ENCODE measurements at places on chromosomes 6 and 20. TPM values are rescaled to one million over a fixed set of nuclear protein-coding genes. Genes with fewer than 3 reads are reported as not detected.
A peak's percentile ranks its signal among the peaks of the same experiment; 100 is the strongest.

Gene GABRR1
- not detected for total RNA-seq

Gene NKX2-4
- total RNA-seq = not detected

Gene GFOD1
- 1.8 TPM for total RNA-seq

Gene ELOVL2
- 9.1 TPM for total RNA-seq

Gene HFE
- total RNA-seq = 1.5 TPM

Gene DEFB124
- not detected for total RNA-seq

Gene TRIM31
- not detected for total RNA-seq

Gene SOX18
- not detected for total RNA-seq

Gene CPXM1
- 76.3 TPM for total RNA-seq

DNA sequence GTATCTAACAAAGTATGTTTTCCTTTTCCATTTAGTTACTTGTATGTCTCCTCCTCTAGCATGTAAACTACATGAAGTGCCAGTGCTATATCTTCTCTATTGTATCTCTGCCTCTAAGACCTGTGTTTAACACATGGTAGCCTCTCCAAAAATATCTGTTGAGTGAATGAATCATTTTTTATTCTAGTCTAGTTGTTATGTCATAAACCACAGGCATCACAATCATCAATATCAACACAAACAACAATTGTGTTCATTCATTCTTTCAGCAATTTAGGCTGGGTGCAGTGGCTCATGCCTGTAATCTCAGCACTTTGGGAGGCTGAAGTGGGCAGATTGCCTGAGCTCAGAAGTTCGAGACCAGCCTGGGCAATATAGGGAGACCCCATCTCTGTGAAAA, 111.6 kb upstream of the EYA4 start:
- H3K27ac ChIP-seq = no peak overlapping the region
- no peaks in the 10 kb centered on the region for H3K36me3 ChIP-seq
- no peak overlapping the region for H3K4me3 ChIP-seq

DNA sequence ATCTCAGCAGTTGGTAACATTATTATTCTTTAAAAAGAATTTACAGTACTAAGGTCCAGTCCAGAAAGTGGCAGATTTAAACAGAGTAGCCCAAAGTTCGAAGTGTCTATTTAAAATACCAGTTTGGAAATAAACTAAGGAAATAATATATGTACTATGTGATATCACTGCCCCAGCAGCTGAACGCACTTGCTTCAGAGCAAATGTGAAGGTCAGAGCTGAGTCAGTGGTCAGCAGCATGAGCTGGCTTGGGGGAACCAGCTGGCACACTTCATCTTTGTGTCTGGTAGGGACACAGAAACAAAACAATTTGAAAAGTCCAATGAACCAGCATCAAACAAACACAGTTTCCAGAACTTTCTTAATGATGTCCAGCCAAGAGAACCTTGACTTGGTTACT, 15.4 kb downstream of the TMEM14B start:
- DNase-seq = no peak
- H3K36me3 ChIP-seq = peaks cover 5% of the 10 kb centered on the region
- no peak overlapping the region for H3K27ac ChIP-seq
- no peaks in the 10 kb centered on the region for H3K27me3 ChIP-seq
- no peaks in the 10 kb centered on the region for H3K4me1 ChIP-seq

- H3K4me1 ChIP-seq = peaks cover 17% of the 10 kb centered on the region
- peaks cover 32% of the 10 kb centered on the region for H3K27me3 ChIP-seq
- peak overlapping the region; percentile 91 for H3K4me3 ChIP-seq
- H3K27ac ChIP-seq = no peak overlapping the region
Measured at GRCh38 chr6:17283074-17283473, 1.9 kb downstream of the RBM24 start.

DNA sequence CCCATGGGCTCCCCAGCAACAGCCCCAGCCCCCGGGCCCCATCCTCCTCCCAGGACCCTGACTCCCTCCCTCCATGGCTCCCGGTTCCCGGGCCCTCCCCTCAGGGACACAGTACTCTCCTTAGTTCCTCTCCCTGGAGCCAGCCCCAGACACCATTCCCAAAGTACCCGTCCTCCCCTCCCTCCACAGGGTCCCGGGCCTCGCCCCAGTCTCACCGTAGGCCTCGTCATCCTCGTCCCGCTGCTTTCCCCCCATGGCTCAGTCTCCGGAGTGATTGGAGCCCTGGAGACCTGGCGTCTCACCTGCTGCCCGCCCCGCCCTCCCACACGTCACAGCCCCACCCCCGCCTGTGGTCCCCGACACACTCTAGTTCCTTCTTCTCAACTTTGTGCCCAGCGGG, at the start of gene SLC44A4:
Gene SLC44A4, minus strand, starts transcription at position 272 of the 400 bp plus-strand sequence. Its CDS starts 17 bp downstream, at position 255.
- H3K36me3 ChIP-seq = no peaks in the 10 kb centered on the region
- no peak for DNase-seq
- H3K27ac ChIP-seq = no peak within 1 kb of the TSS

DNA sequence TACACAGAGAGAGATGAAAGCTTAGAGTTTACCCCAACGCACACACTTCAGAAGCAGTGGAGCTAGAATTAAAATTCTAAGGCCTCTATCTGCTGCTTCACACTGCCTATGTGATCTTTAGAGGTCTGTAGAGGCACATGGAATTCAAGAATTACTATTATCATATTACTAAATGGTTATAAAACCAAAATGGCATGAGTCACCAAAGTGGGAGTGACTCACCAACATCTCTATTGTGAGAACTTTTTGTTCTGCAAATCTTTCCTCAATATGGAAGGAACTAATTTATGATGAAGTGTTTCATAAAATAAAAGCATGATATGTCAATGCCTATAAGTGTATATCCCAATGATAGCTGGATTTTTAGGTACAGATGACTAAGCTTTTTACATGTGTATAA, 28.5 kb upstream of the TMEM244 start:
- no peaks in the 10 kb centered on the region for H3K4me1 ChIP-seq
- H3K4me3 ChIP-seq = no peak overlapping the region
- DNase-seq = no peak
- no peaks in the 10 kb centered on the region for H3K27me3 ChIP-seq
- no peak overlapping the region for H3K27ac ChIP-seq

- H3K4me1 ChIP-seq = no peaks in the 10 kb centered on the region
- H3K36me3 ChIP-seq = peaks cover 13% of the 10 kb centered on the region
- no peaks in the 10 kb centered on the region for H3K27me3 ChIP-seq
- DNase-seq = no peak
- no peak overlapping the region for H3K4me3 ChIP-seq
Measured at GRCh38 chr6:136873748-136874147, 48.4 kb upstream of the SLC35D3 start.

GRCh38 chr20:29314294-29314693, 1943.2 kb upstream of the DEFB115 start:
- no peaks in the 10 kb centered on the region for H3K27me3 ChIP-seq
- H3K4me3 ChIP-seq = no peak overlapping the region
- no peak for DNase-seq

DNA sequence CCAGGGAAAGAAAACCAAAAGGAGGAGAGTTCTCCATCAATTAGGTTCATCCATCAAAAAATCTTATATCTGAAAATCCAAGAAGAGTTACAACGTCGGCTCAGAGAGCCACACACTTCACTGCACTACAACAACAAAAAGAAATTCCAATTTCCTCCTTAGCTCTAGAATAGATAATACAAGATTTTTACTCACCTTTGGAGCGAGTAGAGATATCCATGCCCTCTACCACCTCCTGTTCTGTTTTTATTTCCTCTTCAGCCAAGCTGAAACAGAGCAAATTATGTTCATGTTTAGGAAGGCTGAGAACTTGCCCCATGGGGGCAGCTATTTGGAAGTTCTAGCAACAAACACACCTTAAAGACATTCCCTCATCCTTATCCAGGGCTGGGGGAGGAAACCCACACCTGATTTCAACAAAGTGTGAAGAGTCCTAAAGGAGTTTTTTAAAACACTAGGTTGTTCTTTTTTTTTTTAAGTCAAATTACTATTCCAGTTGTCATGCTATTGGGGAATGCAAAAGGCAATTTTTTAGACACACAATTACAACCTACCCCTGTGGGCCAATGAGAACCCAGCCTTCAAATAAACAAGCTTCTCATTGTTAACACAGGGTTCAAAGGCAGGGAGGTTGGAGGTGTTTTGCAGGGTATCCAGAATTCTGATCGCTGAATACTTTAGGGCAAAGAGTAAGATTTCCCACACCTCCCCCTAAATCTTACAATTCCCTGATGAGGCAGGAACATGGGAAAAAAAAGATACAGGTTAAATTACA, 8.7 kb downstream of the ZMYND8 start:
- H3K4me3 ChIP-seq = peak overlapping the region; percentile 32
- DNase-seq = no peak
- H3K4me1 ChIP-seq = peaks cover 77% of the 10 kb centered on the region
- H3K27me3 ChIP-seq = no peaks in the 10 kb centered on the region
- H3K36me3 ChIP-seq = no peaks in the 10 kb centered on the region

- H3K27me3 ChIP-seq = no peaks in the 10 kb centered on the region
- no peaks in the 10 kb centered on the region for H3K36me3 ChIP-seq
- H3K27ac ChIP-seq = no peak overlapping the region
- no peaks in the 10 kb centered on the region for H3K4me1 ChIP-seq
Measured at GRCh38 chr6:83536034-83536646, 23.8 kb downstream of the PRSS35 start.

DNA sequence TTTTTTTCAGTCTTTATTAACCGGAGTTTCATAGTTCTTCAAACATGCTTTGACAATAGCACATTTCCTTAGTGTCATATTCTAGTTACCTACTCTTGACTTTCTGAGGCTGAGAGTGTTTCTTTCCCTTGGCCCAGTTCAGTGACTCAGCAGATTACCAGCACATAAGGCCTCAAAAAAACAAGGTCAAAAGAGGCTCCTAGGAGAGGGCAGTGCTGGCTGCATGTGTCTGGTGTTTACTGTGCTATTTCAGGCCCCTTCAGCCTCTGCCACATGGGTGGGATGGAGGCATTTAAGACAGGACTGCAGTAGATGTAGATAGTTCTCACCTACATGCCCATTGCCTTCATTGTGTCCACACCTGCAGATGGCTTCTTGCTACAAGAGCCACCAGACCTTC, 198.2 kb upstream of the SSTR4 start:
- H3K36me3 ChIP-seq = no peaks in the 10 kb centered on the region
- H3K27me3 ChIP-seq = no peaks in the 10 kb centered on the region

- no peaks in the 10 kb centered on the region for H3K4me1 ChIP-seq
- H3K27me3 ChIP-seq = no peaks in the 10 kb centered on the region
- DNase-seq = peak; percentile 34
- no peaks in the 10 kb centered on the region for H3K36me3 ChIP-seq
Measured at GRCh38 chr20:24634855-24635254, 165.4 kb downstream of the SYNDIG1 start.

DNA sequence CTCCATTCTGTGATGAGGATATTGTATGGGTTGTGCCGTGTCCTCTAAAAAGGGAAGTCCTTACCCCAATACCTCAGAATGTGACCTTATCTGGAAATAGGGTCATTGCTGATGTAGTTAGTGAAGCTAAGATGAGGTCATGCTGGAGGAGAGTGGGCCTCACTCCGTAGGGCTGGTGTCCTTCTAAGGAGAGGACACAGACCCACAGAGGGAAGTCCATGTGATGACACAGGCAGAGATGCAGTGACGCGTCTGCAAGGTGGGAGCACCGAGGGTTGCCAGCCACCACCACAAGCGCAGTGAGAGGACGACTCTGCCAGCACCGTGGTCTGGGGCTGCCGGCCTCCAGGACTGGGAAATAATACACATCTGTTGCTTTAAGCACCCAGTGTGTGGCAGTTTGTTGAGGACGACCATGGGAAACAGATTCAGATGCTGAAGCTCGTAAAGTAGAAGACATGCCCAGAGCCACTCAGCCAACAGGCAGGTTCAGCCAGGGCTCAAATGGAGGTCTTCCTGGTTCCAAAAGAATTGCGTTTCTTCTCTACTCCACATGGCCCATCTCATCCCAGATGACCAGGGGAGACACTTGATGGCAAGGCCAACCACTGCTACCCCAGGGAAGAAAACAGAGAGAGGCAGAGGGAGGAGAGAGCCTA, 59.2 kb upstream of the DUSP22 start:
- no peaks in the 10 kb centered on the region for H3K27me3 ChIP-seq
- H3K4me3 ChIP-seq = no peak overlapping the region
- no peak overlapping the region for H3K27ac ChIP-seq
- no peak for DNase-seq
- peaks cover 24% of the 10 kb centered on the region for H3K4me1 ChIP-seq
- no peaks in the 10 kb centered on the region for H3K36me3 ChIP-seq
